Effector CD8-positive, alpha-beta T cell (primary cell): ENCODE measurements at places on chromosomes 3 and 15.

DNA sequence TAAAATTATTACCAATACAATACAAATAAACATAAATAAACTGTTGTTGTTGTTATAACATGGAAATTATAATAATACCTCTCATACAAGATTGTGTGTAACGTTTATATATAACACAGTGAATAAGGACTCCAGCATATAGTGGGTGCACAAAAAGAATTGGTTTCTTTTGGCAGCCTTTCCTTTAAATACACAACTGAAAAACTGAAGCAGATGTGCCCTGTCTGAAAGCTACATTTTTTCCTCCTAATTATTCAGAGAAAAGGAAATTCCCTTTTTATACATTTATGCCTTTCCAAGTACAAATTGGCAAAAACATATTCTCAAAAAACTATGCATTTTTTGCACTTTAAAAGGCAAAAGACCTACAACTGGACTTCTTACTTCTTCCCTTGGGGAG, 928.9 kb upstream of the NR2F2 start:
- no peak for DNase-seq

- DNase-seq: no peak
Measured at GRCh38 chr3:129740090-129740489, 133.6 kb upstream of the PLXND1 start.

DNA sequence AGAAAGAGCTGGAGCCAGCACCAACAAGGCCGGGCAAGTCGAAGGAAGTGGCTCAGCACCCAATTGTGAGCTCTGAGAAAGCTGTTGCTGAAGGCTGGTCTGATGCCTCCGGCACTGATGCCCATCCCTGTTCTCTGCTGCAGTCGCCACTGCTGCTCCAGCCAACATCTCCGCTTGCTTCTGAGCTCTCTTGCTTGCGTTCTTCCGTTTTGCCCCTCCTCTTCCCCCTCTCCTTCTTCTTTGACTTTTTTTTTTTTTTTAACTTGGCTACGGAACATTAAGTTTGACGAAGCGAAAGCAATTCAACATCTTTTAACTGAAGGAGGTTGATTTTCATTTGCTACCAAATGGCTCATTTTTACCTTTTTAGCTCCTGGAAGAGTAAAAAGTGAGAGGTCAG, 442.9 kb downstream of the MCTP2 start:
- DNase-seq: no peak

- no peak for DNase-seq
Measured at GRCh38 chr3:71271596-71271995, 311.9 kb downstream of the FOXP1 start.

DNA sequence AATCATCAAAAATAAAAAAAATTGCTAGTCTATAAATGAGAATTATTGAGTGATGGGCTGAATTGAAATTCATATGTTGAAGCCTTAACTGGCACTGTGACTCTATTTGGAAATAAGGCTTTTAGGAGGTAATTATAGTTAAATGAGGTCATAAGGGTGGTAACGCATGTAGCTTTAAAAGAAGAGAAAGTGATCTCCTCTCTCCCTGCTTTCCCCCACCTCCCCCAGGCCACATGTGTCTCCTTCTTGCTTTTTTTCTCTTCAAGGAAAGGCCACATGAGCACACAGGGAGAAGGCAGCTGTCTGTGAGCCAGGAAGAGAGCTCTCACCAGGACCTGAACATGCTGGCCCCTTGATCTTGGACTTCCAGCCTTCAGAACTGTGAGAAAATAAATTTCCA, 48.2 kb upstream of the ARPP19 start:
- no peak for DNase-seq

GRCh38 chr15:59687836-59688235, 1.3 kb downstream of the BNIP2 start:
- DNase-seq: no peak

DNA sequence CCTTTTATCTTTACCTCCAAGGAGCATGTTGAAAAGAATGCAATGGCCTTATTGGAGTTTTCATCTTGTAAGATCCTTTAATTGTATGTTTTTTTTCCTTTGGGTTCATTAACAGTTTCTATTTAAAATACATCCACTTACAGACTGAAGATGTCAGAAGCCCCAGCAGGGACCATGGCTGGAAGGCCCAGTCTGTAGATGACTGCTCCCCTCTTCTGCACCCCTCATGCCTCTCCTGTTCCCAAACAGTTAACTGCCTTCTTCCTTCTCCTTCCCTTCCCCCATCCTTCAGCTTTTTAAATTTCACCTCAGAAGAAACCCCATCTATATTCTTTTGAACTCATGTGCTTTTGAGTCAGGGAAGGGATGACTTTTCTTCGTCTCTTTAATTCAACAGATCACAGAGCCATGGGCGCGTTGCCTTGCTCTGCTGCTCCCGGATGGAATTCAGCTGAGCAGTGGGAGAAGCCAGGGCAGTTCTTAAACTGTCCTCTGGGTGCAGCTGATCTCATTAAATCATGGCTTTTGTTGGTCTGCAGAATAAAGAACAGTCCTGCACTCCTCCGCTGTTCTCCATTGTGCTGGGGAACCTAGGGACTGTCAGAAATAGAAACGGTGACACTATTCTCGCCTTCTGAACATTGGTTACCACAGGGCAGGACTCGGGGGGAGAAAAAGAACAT, 71.5 kb upstream of the EIF1B start:
- DNase-seq: no peak

GRCh38 chr15:50774450-50774849, 8.9 kb upstream of the SPPL2A start:
- DNase-seq: no peak

- DNase-seq: no peak
Measured at GRCh38 chr15:47188758-47189507, 528.4 kb upstream of the SEMA6D start.

- DNase-seq: no peak
Measured at GRCh38 chr3:10867384-10867783, 51.4 kb downstream of the SLC6A11 start.

GRCh38 chr15:42385206-42385979, 26.1 kb downstream of the CAPN3 start:
- DNase-seq: no peak

DNA sequence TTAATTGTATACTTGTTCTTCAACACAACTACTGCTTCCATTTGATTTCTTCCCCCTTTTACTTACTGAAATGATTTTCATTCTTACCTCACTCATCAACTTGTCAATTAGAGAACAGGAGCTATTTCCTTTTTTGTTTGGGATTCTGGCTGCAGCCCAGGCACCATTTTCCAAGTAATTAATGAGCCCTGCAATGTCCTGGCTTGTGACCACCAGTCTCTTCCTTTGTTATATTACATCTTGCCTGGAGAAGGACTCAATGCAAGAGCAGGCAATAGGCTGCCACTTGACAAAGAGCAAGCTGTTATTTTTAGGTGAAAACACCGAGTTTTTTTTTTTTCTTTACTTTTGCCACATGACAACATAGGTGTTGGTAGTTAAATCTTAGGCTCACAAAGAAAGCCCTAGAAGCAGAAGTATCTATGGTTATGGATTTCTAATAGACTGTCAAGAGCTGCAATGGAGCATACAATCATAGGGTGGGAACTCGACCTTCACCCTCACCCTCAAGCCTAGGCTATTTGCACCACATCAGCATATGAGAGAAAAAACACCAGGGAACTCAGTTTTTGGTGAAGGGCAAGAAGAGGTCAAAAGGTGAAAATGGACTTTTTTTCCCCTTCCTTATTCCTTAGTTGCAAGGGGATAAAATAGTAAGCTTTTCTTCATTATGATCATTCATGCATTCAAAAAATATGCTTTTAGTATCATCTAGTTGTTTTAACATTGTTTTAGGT, 114.9 kb downstream of the TNIK start:
- DNase-seq: no peak

- DNase-seq: no peak
Measured at GRCh38 chr15:66841953-66842681, 140.1 kb downstream of the SMAD6 start.

DNA sequence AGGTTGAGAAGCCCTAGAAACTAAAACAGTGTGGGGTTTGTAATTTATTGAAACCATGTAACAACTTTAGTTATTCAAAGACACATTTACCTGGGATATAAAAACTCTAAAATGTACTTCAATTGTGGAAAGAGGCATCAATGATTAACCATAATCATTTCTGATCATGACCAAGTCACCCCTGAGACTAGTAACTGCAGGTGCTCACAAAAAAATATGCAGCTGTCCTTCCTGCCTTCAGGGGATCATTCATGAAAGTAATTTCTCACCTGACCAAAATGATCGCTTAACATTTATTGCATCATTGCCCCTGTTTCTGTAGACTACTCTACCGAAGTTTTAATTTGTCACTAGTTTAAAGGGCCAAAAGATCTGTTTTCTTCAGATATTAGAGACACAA, 9.0 kb downstream of the ACP3 start:
- no peak for DNase-seq

DNA sequence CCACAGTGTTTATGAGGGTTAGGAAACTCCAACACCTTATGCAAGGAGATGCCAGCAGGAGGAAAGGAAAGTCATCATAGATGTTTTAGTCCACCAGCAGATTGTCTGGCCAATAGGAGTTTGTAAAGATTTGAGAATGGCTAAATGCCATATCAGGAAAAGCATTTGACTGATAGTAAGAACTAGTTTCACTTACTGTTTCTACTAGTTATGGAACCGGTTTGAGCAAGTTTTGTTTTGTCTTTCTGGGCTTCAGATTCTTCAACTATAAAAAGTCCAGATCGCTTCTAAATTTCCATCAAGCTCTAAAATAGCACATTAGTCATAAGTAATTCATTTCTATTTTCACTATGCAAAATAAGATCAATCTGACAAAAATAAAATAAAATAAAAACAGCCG, 254.8 kb upstream of the TMCO5A start:
- no peak for DNase-seq

DNA sequence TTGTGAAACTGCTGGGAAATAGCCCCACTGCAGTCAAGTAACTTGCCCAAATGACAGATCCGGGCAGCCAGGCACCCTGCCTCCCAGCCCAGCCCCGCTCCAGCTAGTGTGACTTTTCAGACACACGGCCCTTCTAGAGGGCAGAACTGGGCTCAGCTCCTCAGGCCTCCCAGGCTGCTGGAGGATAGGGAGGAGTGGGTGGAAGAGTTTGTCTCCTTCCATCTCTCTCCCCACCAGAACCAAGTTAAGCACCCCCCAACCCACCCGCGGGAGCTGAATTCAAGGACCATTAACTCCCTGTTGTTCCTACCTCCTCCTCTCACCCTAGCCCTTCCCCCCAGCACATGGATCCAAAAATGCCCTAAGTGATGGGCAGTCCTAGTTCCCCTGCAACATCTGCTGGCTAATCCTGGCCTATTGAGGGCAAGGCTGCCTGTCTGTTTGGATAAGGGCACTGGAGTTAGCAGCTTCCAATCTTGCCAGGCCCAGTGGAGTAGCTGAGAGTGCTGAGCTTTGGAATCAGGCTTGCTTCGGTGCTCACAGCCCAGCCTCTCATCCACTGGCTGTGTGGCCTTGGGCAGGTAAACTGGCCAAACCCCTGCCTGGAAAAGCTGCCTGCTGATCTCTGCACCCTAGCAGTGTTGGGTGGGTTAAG, 3.1 kb downstream of the CCDC33 start:
- DNase-seq: no peak

- DNase-seq: no peak
Measured at GRCh38 chr15:37053166-37053565, 47.2 kb downstream of the MEIS2 start.

DNA sequence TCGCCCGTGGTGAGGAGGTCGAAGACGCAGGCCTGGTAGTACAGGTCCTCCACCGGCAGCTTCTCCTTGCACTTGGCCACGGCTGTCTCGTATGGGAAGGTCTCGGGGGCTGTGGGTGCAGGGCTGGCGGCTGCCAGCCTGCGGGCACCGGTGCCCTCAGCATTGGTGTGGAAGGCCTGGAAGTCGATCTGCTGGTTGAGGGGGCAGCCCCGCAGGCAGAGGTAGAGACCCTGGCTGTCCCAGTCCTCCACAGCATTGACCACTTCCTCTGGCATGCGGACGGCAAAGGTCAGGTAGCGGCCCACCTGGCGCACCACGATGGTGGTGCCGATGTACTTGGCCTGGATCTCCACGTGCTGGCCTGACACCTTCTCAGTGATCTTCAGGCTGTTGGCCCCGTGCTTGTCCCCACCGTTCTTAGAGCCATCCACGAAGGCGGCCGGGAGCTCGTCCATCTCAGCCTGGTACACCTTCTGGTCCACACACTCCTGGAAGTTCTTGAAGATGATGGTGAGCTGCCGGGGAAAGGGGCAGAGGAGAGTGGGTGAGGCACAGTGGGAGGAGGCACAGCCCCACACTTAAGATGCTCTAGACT, 43.7 kb downstream of the RGMA start:
- DNase-seq: no peak

DNA sequence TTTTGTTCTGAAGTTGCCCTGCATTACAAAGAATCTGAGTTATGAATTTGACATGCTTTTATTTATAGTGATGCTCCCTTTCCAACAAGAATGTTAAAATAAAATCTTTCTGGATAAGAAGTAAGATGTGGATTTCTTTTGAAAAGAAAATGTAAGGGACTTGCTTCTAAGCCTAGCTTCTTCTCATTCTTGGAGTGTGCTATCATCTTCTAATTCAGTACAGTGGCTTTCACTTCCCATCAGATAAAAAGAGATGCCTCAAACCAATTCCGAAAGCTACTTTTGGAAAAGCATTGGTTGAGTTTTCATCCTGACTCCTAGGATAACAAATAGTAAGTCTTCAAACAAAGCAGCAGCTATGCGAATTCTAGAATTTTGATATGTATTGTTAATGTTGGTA, 197.0 kb upstream of the ZPLD1 start:
- no peak for DNase-seq

- DNase-seq: no peak
Measured at GRCh38 chr3:166607933-166608521, 770.8 kb upstream of the BCHE start.

DNA sequence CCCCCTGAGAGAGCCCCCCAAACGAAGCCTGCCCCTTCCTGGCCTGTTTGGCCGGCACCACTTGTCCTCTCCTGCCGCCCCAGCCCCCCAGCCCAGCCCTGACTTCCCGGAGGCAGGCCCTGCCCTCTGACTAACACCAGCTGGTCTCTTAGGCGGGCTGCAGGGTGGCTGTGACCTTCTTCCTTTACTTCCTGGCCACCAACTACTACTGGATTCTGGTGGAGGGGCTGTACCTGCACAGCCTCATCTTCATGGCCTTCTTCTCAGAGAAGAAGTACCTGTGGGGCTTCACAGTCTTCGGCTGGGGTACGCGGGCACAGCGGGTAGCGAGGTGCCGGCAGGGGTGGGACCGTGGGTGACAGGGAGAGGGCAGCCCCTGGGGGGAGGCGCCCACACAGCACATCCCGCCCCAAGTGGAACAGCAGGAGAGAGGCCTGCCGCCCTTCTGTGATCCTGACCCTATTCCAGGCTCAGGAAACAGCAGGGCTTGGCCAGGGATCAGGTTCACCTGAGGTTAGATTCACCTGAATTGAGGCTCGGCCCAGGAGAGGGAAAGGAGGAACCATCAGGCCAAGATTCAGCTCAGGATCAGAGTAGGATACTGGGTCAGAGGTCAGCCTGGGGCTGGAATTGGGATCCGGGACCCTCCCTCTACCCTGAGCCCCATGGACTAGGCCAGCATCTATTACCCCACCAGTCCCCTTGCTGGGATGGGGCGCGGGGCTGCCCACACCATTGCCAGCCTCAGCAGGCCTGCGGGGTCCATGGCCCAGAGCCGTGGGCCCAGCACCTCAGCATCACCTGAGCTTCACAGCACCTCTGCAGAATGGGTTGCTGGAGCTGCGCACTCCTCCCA, 21.9 kb downstream of the PTH1R start:
- DNase-seq: no peak
